ENCODE measurements at places on chromosomes 2 and 18.

GRCh38 chr2:36965206-36965605 lies 1.1 kb downstream of the STRN start:
- no peak for DNase-seq

DNA sequence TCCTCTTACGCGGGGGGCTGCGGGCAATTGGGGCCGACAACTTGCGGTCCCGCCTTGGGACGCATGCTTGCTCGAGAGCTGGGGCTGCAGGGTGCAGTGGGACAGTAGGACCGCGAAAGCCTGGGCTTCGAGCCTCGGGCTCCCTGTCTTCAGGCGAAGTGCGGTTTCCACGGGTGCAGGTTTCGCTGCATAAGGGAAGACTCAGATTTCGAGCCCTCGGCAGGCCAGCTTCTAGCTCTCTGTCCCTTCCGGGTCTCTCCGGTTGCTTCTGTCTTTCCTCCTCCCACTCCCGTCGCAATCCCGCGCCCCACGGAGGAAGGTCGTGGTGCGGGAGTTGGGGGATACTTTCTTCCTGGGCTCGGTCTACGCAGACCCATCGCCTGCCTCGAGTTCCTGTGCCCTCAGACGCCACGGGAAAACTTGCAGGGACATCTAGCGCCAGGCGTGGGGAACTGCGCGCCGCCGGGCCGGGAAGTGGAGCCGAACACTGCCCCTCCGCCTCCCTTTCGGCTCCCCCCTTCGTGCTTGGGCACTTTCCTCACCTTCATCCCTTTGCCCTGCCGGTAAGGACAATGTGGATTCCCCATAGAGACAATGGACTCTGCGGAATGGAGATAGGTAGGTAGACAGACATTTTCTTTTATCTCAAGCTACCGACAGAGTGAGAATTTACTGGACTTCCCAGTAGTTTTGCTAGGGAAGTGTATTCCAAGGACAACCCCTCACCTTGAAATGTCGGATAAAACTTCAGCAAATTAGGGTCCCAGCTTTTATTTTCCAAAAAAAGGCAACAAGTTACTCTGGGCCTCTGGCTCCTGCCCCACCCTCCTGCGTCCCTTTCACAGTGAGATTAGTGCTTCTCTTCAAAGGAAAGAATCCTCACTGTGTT lies 4.2 kb upstream of the HOXD13 start:
- no peak for DNase-seq

DNA sequence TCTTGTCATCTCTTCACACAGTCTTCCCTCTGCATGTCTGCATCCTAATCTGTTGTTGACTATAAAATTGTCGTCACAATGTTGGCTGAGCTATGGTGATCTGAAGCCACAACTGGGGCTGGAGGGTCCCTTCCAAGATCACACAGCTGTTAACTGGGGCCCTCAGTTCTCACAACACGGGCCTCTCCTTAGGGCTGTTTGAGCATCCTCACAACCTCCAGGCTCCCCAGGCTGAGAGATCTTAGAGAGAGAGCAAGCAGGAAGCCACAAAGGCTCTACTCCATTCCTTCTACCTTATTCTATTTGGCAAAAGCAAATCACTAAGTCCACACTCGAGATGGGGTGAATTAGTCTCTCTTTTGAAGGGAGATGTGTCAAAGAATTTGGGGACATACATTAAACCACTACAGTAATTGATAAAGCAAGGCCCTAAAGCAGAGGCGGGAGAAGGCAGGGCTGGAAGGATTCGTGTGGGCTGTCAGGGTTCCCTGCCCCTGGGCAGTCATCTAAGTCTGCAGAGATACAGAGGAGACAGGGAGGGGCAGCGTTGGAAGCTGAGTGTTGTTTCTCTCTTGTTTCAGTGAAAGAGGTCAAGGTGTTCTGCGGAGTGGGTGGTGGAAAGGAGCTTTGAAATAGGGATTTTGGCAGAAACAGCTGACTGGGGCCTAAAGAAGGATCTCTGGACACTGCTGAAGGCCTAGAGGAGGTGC lies 15.9 kb downstream of the MYO7B start:
- no peak for DNase-seq

DNA sequence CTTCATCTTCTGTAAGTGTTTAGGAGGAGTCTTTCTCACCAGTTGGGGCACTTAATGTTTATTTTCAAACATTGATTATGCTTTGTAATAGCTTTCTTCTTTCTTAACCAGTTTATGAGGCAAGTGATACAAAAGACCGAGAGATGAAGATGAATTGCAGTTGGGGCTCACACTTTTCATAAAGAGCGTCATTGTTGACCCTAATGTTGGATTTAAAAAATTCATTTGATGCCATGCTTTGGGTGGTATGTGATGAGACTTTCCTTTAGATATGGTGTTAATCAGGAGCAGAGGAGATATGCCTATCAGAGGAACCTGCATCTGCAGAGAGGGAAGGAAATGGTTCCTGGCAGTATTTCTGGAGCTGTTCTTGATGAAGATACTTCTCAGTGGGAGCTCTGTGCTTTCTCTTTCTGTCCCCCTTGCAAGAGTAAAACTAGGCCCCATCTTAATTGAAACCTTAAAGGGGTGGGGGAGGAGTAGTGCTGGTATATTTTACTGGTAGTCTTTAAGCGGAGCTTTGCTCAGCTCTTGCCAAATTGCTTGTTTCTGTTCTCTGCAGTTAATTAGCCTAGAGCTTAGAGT lies 2.3 kb downstream of the EML4 start:
- no peak for DNase-seq

GRCh38 chr2:62227386-62228075 lies 31.6 kb downstream of the B3GNT2 start:
- no peak for DNase-seq

GRCh38 chr2:162403884-162404283 lies 60.0 kb downstream of the GCA start:
- peak; percentile 33 for DNase-seq

DNA sequence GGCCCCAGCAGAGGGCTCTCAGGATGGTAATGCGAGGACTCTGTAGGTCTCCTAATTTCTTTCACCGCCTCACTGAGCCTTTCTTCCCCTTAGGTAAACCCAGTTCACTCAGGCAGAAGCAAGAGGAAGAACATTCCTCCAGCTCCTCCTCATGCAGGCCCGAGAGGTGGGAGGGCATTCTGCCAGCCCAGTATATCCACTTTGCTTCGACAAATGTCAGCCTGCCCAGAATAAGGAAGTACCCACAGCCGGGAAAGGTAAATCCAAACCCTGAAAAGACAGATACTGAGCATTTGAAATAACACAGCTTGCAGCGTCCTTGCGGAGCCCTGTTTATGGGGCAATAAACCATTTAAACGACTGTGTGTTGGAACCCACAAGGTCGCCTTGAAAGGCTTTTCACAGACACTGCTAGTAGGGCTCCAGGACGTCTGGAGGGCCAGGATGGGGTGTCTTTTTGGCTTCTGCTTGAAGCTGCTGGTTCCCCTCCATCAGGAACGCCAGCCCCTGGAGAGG lies 63.0 kb upstream of the STPG4 start:
- DNase-seq: no peak

- DNase-seq: no peak
These were observed 383.7 kb downstream of the XIRP2 start for GRCh38 chr2:167271932-167272331.

DNA sequence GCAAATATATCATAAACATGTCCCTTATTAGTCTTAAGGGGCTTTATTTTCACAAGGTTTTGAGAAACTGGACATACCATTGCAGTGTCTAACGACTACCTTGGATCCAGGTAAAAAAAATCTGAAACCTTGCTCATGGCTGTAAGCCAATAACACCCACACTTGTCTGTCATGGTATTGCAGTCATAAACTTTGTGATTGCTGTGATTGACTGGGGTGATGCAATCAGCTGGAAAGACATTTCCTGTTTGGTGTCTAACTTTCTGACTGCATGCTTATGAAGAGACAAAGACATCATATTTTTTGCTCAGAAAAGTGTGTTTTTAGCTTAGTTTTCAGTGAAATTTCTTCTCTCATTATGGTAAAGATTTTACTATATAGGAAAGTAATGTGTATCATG lies 635.0 kb downstream of the TSN start:
- DNase-seq: peak; percentile 1

GRCh38 chr2:38436227-38436664 lies 59.2 kb upstream of the ATL2 start:
- DNase-seq: no peak

DNA sequence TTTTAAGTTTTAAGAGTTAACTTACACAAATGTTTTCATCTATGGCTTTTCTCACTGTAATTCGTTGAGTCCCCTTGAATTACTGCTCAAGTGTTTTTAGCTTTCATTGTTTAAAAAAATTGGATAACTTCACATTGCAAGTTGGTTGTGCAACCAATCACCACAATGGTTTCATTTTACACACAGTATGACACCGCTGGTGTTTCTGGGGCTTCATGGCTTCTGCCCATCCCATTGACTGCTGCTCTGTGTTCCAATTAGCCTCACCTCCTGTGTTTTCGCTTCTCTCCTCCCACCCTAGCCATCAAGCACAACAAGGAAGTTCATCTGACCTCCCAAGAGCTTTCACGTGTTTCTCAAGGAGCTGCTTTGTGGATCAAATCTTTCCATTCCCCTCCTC lies 199.1 kb upstream of the CHAC2 start:
- no peak for DNase-seq

GRCh38 chr2:75846683-75847190 lies 136.0 kb upstream of the GCFC2 start:
- no peak for DNase-seq

DNA sequence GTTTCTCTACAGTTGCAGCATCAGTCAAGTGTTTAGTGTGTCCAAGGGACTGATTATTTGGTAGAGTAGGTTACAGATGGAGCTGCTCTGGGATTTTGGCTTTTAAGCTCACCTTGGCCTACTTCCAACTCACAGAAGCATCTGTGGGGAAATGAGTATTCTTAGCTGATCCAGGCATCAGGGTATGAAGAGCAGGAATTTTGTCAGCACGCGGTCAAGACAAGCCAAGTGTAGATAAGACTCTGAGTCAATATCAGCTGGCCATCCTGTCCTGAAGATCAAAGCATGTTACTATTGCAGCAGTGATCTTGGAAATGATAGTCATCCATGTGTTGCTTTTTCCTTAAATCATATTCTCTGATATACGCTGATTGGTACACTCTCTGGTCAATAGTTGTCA lies 24.4 kb downstream of the SERPINB4 start:
- no peak for DNase-seq

GRCh38 chr18:37322492-37323035 lies 243.0 kb downstream of the CELF4 start:
- DNase-seq: no peak

DNA sequence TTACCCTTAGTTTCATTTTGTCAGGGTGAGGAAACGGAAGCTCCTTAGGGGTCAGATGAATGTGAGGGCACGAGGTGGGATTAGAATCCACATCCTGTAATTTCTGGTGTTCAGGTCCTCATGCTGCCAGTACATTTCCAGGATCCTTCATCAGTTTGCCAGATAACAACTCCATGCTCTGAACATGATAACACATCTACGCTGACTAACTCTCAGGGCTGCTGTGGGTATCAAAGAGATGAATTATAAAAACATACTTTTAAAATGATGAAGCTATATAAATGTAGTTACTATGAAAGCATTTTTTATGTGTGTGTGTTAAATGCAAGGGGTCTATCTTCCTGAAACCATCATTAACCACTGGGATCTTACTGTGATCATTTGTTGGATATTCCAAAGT lies 325.9 kb downstream of the SLC8A1 start:
- DNase-seq: no peak

DNA sequence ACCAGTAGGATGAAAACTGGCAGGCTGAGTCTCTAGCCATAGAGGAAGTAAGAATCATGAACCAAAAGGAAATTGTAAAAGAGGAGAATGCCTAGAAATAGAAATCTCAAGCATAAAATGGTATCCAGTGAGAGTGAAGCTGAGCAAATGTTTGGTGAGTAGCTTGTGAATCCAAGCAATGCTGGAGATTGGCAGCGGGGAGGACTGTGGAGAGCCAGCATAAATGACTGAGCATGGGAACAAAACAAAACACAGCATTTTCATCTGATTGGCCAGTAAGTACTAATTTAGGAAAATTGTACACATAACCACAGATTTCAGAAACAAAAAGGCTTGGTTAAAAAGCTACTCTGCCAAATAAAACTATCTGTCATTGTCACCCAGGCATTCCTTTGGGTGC lies 390.0 kb downstream of the STK39 start:
- DNase-seq: no peak

DNA sequence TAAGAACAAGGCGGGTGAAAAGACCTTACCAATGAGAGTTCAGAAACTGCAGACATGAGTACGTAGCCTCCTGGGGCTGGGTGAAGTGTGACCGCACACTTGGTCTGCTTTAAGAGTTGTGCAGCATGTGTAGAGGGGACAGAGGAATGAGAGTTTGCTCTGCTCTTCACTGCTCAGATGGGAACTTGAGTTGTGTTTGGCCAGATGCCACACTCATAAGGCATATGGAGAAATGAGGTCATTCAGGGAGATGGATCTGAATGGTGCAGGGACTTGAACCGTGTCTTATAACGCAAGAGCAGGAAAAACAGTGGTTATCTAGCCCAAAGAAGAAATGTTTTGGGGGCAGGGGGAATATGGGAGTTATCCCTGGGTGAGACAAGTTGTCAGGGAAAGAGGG lies 273.8 kb upstream of the LYPD1 start:
- peak; percentile 55 for DNase-seq

DNA sequence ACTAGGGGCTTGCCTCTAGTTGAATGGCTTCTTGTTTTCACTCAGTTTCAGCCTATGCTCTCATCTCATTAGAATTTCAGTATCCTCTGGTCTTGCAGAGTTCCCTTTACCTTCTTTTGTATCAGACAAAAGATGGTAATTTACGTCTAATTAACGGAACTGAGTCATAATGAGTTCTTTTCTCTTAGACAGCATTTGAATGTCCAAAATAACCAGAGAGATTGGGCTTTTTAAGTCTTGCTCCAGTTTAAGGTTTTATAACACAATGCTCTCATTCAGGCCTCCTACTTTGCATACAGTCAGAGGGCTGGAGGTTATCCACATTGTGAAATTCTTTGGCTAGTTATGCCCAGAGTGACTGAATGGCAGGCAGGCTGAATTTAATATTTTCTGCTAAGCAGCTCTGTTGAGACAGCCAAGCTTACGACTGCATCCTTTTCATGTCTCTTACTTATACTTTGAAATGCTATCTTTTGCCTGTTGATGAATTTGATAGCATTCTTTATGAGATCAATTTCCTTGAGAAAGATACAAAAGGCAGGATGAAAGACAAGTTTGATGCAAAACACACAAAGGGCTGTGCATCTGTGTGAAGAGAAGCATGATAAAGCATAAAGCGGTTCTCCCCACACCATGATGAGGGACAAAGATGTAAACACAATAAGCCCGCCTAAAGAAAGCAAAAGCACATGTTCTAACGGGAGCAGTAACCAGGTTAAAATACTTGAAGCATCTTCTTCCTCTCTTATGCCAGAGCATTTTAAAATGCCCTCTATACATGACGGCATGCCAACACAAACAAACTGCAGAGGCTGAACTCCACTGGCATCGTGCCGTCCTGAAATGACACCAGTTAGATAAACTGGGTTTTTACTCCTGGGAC lies 90.0 kb downstream of the CDH2 start:
- no peak for DNase-seq

All from skeletal muscle cell (primary cell).